Bronchial epithelial cell (primary cell): ENCODE measurements at places on chromosomes 13 and 19. TPM values are rescaled to one million over a fixed set of nuclear protein-coding genes. Genes with fewer than 3 reads are reported as not detected.
A peak's percentile ranks its signal among the peaks of the same experiment; 100 is the strongest.

GRCh38 chr13:86725105-86725504 is 925.9 kb upstream of the SLITRK6 start:
- no peak for DNase-seq

GRCh38 chr13:45055198-45055901 is 65.0 kb upstream of the GTF2F2 start:
- DNase-seq = peak; percentile 98

Gene ZNF829
- total RNA-seq = 3.1 and 3.7 TPM in 2 replicates

DNA sequence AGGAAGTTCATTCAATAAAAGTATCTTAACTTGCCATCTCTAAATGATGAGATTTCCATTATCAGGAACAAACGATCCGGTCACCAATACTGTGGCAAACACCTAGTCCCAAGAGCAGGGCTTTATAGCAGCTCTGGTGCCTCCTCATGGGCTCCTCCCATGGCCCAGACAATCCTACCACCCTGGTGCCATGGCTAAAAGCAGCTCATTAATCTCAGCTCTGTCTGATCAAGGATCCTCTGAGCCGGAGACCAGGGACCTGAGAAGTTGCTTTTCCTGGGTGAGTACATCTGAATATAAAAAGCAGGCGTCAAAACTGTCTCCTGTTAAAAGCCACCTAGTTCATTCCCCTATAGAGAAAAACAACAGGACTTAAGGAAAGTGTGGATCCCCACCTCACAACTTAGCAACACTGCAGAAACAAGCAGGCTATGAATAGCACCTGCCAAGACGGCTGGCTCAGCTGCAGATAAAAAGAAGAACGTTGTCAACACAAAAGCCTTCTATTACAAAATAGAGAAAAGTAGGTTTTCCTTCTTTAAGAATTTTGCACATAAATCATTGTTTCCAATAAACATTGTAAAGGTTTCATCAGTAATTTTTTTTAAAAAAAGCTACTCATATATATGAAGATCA is 30.3 kb downstream of the TSHZ3 start:
- no peak for DNase-seq

Gene ICAM1
- total RNA-seq = 0.79 and 0.90 TPM in 2 replicates

DNA sequence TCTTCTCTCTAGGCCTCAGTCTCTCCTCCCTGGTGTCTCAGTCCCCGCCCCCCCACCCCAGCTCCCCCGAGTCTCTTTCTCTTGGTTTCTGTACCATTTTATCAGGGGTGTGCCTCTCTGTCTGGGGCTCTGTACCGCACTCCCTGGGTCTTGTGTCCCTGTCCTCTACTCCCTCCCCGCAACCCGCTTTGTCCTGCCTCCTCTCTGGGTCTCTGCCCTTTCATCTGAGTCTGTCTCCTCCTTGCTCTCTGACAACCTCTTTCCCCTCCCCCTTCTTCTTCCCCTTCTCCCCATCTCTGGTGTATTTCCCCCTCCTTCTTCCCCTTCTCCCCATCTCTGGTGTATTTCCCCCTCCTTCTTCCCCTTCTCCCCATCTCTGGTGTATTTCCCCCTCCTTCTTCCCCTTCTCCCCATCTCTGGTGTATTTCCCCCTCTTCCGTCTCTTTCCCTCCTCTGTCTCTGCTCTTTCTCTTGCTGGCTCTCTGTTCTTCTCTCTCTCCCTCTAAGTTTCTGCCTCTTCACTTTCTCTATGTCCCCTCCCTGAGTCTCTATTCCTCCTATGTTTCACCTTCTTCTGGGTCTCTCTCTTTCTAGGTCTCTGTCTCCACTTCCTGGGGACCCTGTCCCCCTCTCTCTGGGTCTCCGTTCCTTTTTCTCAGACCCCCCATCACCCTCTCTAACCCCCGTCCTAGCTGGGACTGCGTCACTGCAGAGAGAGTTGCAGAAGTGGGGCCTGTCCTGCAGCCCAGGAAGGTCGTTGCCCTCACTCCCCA is 2.2 kb upstream of the KCNC3 start:
- DNase-seq = no peak

- DNase-seq = peak; percentile 74
These were observed 86.5 kb downstream of the KCTD12 start for GRCh38 chr13:76799696-76800095.

DNA sequence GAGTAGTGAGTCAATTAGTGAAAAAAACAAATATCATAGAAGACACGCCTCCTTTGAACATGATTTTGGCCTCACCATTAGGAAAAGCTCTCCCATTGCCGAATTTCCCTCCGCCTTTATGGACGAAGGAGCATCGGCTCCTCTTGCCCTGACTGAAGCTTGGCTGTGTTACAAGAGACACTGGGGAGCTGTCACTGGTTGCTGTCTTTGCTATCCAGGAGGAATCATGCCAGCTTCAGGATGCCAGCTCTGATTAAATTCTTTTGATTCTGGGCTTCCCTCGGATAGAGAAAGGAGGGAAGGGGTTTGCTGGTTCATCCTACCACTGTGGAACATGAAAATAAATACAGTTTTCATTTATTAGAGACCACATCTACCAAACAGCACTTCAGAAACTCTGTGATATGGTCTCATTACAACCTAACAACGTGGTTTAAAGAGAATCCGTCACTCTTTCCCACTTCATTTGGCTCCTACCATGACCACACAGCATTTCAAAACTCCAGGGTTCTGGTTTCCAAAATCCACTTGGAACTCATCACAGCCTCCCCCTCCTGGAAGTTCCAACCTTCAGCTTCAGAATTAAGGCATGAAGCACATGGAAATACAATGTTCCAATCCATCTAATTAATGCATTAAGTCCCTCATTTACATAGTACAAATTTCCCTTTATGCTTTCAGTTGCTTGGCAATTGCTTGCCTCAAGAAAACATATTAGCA is 446.0 kb downstream of the EFNB2 start:
- no peak for DNase-seq

GRCh38 chr19:17946965-17947784 is 14.4 kb downstream of the CCDC124 start:
- DNase-seq = no peak

Gene ILF3
- total RNA-seq = 85.8 and 97.4 TPM in 2 replicates

DNA sequence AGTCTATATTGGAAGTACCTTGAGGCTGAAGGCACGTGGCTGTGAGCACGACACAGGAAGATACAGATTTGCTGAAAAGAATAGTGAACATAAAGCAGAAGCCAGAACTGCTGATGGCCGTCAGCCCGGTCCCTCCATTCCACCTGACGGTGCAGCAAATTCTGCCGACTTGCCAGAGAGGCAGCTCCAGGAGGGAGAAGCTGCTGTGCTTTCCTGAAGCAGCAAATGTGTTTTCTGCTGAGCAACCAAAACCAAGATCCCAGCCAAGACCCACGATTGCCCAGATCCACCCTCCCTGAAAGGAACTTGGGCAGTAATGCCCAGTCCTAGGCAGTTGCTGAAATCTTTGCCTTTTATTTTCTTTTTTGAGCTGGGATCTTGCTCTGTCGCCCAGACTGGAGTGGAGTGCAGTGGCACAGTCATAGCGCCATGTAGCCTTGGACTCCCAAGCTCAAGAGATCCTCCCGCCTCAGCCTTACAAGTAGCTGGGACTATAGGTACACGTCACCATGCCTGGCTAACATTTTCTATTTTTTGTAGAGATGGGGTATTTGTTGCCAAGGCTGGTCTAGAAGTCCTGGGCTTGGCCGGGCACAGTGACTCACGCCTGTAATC is 7.0 kb upstream of the RCN3 start:
- no peak for DNase-seq

Gene KIR3DL2
- total RNA-seq = not detected in 2 replicates

Gene PRKACA
- 13.7 and 13.8 TPM in 2 replicates for total RNA-seq

GRCh38 chr13:110509478-110509926 is 52.0 kb downstream of the RAB20 start:
- DNase-seq = no peak

Gene DPF1
- 0.13 TPM in 1 of 2 replicates, not detected in the other for total RNA-seq

DNA sequence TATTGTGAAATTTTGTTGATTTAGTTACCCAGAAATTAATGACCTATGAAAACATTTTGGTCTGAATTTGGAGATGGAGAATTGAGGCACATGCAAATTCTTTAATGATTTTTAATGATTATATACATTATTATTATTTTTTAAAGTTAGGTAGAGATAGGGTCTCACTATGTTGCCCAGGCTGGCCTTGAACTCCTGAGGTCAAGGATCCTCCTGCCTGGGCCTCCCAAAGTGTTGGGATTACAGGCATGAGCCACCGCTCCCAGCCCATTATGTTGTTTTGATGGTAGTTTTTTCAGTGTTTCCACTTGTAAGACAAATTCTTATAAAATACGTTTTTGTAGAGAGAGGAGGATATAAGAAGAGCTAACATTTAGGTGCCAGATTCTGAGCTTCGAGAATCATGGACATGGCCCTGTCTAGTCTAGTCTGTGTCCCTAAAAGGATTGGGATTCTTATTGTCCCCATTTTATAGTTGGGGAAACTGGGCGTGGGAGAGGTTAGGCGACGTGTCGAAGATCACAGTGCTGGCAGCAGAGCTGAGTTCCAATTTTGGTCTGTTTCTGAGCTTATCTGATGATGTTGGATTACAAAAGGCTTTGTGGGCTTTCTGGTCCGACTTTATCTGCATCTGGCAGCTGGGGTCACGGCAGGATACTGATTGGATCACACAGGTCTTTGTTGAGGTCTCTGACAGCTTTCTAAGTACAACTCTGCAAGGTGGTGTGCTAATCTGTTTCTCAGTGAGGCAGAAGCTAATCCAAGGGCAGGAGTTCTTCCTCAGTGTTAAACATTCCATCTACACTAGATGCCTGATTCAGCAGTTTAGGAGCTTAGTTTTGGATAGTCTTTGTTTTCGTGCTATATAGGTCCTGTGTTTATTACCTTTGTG is 7.5 kb upstream of the WDR88 start:
- DNase-seq = no peak

DNA sequence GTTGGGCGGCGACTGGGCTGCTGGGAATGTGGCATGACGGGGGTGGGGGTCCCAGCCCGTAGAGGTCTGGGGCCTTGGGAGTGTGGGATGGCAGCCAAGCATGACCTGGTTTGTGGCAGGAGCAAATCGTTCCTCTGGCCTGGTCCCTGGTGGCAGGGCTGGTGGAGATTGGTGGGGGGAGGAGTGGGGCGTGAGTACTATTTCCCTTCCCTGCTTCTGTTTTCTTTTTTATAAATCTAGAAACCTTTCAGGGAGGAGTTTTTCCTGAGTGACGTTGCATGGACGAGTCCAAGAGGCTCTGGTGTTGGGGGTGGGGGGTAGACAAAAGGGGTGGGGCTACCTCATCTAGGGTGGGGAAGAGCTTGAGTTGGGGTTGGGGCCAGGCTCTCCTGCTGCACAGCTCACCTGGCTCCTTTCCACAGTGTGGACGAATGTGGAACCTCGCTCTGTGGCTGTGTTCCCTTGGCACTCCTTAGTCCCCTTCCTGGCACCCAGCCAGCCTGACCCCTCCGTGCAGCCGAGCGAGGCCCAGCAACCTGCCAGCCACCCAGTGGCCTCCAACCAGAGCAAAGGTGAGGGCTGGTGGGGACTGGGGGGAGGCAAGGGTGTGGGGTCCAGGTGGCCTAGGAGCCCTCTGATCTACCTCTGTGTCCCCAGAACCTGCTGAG is 15.4 kb upstream of the PRR19 start:
- DNase-seq = no peak

DNA sequence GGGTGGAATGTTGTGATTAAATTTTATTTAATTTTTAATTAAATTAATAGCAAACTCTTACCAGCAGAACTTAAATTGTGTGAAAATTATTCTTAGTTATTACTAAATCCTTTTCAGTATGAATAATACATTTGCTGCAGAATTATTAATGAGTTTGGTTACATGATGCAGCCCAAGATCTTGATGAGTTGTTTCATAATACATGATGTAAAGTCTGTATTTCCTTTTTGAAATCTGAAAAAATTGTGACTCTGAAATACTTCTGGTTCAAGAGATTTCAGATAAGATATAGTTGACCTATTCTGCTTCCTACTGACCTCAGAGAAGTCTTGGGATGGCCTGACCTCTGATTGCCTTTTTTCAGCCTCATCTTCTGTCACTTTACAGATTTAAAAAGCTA is 11.1 kb downstream of the SAE1 start:
- DNase-seq = no peak

Gene CEACAM7
- 0.79 and 7.3 TPM in 2 replicates for total RNA-seq

GRCh38 chr19:9917321-9917720 is 19.0 kb downstream of the OLFM2 start:
- DNase-seq = peak; percentile 46

DNA sequence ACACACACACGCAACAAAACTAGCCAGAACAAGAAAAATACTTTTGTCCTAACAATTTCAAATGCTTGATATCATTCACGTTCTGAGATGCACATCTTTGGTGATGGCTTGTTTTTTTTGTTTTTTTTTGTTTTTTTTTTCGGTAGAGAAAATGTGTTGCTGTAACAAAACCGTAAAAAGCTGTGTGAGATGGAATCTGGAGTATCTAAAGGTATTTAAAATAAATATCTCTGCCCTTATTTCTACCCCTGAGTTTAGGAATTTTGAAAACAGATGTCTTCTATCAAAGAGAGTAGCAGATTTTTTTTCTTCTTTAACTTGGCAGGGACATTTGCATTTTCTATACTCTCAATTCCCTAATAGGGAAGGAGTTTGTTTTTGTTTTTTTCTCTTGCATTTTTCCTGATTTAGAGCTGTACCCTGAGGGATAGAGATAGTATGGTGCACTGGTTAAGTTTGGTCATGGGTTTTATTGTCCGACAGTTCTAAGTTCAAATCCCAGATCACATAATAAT is 446.6 kb downstream of the KLF5 start:
- no peak for DNase-seq

Gene GPR42
- total RNA-seq = not detected in 2 replicates

DNA sequence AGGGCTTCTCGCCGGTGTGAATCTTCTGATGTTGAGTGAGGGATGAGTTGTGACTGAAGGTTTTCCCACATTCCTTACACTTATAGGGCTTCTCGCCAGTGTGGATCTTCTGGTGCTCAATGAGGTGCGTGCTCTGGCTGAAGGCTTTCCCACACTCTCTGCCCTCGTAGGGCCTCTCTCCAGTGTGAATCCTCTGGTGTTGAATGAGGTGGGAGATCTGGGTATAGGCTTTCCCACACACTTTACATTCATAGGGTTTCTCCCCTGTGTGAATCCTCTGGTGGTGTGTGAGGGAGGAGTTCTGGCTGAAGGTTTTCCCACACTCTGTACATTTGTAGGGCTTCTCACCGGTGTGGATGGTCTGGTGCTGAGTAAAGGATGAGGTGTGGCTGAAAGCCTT is 33.2 kb downstream of the ZNF473 start:
- no peak for DNase-seq

GRCh38 chr19:50932018-50932689 is 20.7 kb downstream of the KLK5 start:
- peak; percentile 98 for DNase-seq

GRCh38 chr13:97627566-97627965 is 193.6 kb downstream of the RAP2A start:
- DNase-seq = peak; percentile 53

Gene LCP1
- 0.26 and 0.53 TPM in 2 replicates for total RNA-seq

Gene TINCR
- 4.2 and 10.1 TPM in 2 replicates for total RNA-seq

Gene CYP2F1
- total RNA-seq = not detected in 2 replicates

- DNase-seq = no peak
These were observed 521 bp upstream of the ZNF665 start for GRCh38 chr19:53193535-53194222.
